Vagina (tissue), 2 donors: ENCODE measurements at places on chromosomes 1 and 21.

GRCh38 chr1:212710566-212710965, 10.9 kb upstream of the BATF3 start:
- no peak for DNase-seq

GRCh38 chr1:62981434-62981833, 197.5 kb downstream of the ATG4C start:
- no peak for DNase-seq

- no peak for DNase-seq
Observed at GRCh38 chr21:33229099-33229783, 497 bp upstream of the IFNAR2 start.

DNA sequence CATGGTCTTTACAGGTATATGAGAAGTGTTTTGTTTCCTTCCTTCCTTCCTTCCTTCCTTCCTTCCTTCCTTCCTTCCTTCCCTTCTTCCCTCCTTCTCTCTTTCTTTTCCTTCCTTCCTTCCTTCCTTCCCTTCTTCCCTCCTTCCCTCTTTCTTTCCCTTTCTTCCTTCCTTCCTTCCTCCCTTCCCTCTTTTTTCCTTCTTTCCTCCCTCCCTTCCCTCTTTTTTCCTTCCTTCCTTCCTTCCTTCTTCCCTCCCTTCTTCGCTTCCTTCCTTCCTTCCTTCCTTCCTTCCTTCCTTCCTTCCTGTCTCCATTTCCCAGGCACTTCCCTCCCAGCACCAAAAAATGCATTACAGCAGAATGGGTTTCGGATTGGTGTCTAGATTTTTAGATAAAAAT, 235.0 kb upstream of the KIAA0040 start:
- no peak for DNase-seq

DNA sequence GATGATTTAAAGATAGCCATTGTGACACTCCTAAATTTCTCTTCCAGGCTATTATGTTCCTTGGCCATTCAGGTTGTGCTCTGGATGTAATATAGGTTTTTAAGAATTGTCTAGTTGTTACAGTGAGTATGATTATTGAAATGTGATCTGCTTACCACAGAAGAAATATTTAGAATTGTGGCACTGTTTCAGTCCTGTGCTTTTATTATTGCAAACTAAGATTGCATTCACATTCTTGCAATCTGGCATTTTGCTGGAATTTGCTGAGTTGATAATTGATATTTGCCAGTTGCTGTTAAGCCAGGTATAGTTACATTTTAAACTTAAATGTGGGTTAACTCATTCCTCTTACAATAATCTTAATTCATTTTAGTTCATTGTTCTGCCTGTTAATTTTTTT, 22.3 kb downstream of the EXO1 start:
- DNase-seq, result no peak

DNA sequence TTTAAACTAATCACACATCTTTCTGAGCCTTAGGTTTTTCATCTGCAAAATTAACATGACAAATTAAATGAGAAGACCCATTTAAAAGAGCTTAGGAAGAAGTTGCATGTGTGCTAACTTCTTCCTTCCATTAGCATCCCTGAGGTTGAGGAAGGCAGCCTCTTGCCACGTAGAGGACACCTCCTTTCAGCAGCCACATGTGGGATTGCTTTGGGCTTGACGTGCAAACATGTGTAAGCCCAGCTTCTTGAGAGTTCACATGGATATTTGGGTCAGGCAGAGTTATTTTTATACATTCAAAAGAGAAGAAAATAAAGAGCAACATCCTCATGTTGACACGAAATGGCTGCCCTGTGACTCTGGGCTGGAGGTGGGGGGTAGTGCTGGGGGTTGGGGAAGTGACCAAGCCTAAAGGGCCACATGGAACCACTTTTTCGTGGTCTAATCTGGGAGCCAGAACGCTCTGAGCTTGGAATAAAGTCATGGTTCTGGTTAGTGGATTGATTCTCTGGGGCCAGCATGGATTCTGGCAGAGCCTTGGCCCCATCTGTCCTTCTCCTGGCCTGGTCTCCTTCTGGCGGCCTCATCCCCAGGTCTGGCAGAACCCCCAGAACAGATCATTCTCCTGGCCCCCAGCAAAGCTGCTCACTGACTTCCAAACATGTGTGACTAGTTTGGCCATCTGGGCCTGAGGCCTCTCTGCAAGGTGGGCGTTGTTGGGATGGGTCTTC, 137.1 kb upstream of the USP24 start:
- no peak for DNase-seq

- no peak for DNase-seq
Observed at GRCh38 chr1:247738315-247738714, at the start of gene OR14K1. TSS of gene OR14K1 (plus strand) at chr1:247738615. CDS start at chr1:247738615, 0 bp downstream.

DNA sequence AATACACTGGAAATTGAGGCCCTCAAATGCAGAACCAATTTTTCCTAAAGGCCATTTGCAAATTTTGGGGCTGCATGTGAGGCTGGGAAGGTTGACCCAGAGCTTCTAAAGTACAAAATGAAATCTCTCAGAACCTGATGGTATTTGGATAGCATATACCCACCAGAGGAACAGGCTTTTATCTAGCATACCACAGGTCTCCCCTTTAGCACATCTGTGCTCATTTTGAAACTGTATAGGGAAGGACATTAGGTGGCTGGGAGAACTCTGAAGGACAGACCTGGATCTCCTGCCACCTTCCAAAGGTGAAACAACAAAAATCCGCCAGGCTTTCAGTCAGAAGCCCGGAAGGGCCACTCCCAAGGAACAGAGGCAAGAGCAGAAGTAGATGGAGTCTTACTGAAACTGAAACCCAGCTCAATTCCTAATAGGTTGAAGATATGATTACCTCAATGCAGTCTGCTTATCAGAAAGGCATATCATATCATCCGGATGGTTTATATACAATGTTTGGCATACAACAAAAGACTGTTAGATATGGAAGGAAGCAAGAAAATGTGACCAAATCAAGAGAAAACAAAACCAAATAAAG, 11.6 kb downstream of the CD55 start:
- DNase-seq, result no peak

DNA sequence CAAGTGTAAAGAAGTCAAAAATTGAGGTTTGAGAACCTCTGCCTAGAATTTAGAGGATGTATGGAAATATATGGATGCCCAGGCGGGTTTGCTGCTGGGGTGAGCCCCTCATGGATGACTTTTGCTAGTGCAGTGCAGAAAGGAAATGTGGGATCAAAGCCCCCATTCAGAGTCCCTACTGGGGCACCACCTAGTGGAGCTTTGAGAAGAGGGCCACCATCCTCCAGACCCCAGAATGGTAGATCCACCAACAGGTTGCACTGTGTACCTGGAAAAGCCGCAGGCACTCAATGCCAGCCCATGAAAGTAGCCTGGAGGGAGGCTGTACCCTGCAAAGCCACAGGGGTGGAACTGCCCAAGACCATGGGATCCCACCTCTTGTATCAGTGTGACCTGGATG, 330.7 kb upstream of the DPYD start:
- DNase-seq, result no peak

DNA sequence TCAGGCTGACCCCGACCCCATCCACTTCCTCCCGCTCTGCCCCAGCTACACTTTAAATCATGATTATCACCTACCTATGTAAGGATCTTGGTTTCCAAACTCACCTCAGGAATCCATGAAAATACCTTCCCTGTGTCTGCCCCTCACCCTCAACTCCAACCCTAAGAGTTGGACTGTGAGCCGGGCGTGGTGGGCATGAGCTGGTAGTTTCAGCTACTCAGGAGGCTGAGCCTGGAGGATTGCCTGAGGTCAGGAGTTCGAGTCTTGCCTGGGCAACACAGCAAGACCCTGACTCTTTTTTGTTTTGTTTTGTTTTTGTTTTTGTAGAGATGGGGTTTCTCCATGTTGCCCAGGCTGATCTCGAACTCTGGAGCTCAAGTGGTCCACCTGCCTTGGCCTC, 30.5 kb upstream of the CCSAP start:
- DNase-seq, result no peak
